Panc1 (cell line): ENCODE measurements at places on chromosomes 4 and X. TPM values are rescaled to one million over a fixed set of nuclear protein-coding genes. Genes with fewer than 3 reads are reported as not detected.

The GPR119 gene
- total RNA-seq, result not detected

The CCDC158 gene
- total RNA-seq, result 0.28 TPM

The VBP1 gene
- total RNA-seq, result 126 TPM

The F8A3 gene
- 0.54 TPM for total RNA-seq

DNA sequence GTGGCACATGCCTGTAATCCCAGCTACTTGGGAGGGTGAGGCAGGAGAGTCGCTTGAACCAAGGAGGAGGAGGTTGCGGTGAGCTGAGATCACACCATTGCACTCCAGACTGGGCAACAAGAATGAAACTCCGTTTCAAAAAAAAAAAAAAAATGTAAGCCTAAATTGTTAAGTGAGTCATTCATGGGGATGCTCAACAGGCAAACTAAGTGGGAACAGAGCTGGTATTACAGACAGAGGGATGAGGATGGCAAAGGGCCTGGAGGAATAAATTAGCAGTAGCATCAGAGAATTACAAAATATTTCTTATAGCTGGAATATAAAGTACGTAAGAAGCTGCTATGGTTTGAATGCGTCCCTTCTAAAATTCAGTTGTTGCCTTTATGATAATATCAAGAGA lies 43.4 kb upstream of the OGT start:
- DNase-seq, result no peak

The KCNIP4 gene
- not detected for total RNA-seq

DNA sequence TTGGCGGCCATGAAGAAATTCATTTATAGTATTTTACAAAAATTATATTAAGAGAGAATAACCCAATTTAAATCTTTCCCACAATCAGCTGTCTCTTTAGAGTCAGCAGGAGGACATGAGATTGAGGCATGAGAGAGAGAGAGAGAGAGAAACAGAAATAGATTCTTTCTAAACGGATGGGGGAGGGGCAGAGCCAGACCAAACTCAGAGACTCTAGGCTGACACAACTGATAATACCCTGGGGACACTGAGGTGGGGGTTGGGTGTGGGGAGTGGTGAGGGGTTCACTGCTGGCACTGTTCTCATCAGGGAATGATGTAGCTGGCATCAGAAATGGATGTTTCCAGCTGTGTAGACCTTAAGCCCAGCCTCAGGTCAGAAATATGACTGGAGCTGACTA lies 20.5 kb upstream of the HOPX start:
- no peak for DNase-seq

The CT45A2 gene
- not detected for total RNA-seq

- DNase-seq, result no peak
Observed at GRCh38 chr4:123606946-123607542, 210.4 kb downstream of the SPRY1 start.

The ARHGEF38 gene
- not detected for total RNA-seq

The TBX22 gene
- not detected for total RNA-seq

The NLRP2B gene
- not detected for total RNA-seq

- no peak for DNase-seq
Observed at GRCh38 chrX:82163701-82164100, 961.8 kb downstream of the SH3BGRL start.

- no peak for DNase-seq
Observed at GRCh38 chr4:113968473-113968872, 11.0 kb downstream of the ARSJ start.

GRCh38 chrX:139783030-139783429 lies 75.1 kb upstream of the MCF2 start:
- no peak for DNase-seq

GRCh38 chr4:125368671-125369081 lies 53.9 kb downstream of the FAT4 start:
- DNase-seq, result no peak

DNA sequence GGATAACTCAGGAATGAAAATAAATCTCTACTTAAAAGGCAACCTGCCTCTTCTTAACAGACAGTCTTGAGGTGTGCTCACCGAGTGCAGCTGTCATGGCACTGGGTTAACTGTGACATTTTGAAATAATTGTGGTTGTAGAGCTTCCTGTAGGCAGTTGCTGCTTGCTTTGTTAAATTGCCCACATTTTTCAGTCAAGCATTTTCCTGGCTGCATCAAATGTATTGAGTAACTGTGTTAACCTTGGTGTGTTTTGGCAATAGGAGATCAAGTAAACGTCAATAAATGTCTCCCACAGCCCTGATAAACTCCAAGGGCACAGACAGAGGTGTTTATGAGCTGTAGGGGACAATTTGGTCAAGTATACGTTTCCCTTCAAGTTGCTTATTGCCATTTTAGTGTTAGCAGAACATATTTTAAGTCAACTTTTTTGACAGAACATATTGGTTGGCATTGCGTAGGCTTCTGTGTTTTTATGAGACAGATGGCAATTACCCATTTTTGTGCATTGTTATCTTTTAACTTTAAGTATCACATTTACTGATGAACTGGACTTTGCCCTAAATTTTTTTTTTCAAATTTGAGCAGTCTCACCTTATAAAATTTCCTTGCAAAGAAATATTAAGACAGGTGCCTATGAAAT lies 527.4 kb downstream of the C4orf33 start:
- DNase-seq, result no peak

The GRID2 gene
- total RNA-seq, result 0.08 TPM

DNA sequence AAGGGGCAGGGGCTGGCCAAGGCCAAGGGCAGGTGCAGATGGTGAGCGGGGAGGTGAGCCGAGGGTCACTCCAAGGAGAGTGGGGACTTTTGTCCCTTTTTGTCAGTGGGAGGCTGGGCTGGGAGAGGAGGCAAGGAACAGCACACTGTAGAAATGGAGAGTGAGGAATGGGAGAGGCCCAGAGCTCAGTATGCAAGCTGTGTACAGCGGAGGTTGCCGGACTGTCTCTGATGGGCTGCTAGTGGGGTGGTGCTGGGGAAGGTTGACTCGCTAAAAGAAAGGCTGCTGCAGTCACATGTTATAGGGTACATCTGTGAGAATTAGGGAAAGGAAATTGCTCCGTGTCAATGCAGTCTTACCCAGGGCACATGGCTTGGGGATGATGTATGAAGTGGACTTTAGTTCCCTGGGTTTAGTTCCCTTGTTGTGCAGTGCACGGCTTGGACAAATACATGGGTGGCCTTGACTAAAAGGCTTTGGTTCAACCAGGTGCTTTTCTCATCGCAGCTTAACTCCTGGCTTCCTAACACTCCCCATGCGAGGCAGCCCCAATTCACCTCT lies 57.1 kb upstream of the STX18 start:
- DNase-seq, result no peak

The GC gene
- 0.31 TPM for total RNA-seq

DNA sequence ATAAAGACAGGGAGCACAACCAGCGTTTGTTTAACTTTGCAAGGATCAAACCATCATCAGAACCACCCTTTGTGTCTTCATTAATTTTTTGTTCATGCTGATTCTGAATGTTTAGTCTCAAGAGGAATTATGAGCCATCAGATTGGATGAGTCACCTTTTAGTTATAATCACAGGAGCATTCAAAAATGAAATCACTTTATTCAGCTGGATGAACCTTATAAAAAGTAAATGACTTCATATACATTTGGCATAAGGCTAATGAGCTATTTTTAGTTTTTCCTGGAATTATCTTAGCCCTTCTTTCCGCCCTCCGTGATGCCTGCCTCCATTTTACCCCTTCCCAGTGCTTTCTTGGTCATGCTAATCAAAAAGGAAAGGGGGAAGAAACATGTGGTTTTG lies 103.6 kb downstream of the SORBS2 start:
- DNase-seq, result no peak

DNA sequence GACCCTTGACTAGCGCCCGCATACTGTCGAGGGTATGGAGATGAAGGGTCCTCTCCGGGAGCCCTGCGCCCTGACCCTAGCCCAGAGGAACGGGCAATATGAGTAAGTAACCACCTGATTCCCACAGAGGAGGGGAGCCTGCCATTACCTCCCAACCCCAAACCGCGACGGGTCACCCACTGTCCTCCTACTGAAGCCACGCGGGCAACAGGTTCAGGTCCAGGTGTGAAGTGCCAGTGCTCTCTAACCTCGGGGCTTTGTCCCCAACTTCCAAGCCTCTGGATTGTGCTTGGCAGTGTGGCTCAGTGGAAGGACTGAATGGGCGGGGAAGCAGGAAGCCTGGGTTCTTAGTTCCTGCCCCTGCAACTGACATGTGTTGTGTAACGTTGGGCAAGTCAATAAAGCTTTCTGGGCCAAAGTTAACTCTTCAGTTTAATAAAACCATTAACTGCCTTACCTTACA lies 694 bp downstream of the OCRL start:
- DNase-seq, result no peak

The FAM184B gene
- total RNA-seq, result 0.03 TPM

The NSUN7 gene
- 1.1 TPM for total RNA-seq

GRCh38 chr4:99462875-99463464 lies 27.8 kb upstream of the ADH7 start:
- peak; percentile 25 for DNase-seq

DNA sequence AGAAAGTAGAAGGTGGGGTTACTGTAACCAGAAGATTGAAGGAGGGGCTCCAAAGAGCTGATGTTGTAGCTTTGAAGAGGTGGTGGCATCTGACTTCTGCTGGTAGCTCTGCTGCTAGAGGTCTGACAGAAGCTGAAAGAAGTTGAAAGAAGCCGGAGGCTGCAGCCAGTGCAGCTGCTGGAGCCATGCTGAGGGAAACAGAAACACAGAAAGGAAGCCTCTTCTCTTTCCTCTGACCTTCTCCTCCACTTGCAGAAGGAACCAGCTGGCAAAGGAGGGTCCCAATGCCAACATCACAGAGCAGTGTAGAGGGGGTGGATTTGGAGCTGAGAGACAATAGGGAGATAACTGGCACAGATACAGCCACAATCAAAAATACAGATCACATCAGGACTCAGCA lies 89.3 kb upstream of the HHIP start:
- DNase-seq, result no peak

DNA sequence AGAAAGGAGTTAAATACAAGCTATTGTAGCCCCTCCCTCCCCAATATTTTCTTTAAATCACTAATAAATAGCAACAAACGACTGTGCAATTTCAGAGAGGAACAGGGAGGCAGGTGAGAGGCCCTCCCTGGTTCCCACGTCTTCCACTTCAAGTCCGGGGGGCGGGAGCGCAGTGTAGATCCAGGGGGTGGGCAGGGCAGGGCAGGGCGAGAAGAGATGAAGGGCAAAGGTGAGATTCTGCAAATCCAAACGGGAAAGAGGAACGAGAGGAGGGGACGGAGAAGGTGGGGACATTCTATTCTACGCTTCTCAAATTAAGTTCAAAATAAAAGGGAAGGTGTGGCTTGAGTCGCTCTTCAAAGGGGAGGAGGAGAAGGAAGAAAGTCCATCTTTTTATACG lies 6.8 kb downstream of the NKX6-1 start:
- DNase-seq, result no peak

DNA sequence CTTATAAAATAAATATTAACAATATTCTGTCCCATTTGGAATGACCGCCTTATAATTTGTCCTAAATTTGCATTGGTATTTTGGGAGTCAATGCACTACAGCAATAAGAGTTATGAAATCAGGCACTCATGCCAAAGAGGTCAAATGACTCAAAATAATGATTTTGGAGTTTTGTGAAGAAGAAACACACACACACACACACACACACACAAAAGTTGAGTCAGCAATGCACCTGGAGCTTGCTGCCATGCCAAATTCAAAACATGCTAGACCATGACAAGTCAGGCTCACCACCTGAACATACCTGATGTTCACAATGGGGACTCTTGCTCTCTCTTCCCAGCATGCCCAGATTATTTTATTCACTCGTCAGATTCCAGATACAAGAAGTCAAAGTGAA lies 56.7 kb downstream of the PROM1 start:
- DNase-seq, result no peak

The DKK2 gene
- not detected for total RNA-seq

The MAGEE2 gene
- total RNA-seq, result not detected

GRCh38 chr4:2954358-2955185 lies 8.6 kb downstream of the NOP14 start:
- no peak for DNase-seq

The PRDX4 gene
- total RNA-seq, result 106 TPM

The KANTR gene
- 6.8 TPM for total RNA-seq

The SLC6A8 gene
- total RNA-seq, result 125 TPM

GRCh38 chr4:3246458-3247398 lies 2.2 kb upstream of the MSANTD1 start:
- DNase-seq, result no peak

- no peak for DNase-seq
Observed at GRCh38 chr4:99845708-99846469, 29.3 kb downstream of the DAPP1 start.

The CXorf66 gene
- not detected for total RNA-seq

DNA sequence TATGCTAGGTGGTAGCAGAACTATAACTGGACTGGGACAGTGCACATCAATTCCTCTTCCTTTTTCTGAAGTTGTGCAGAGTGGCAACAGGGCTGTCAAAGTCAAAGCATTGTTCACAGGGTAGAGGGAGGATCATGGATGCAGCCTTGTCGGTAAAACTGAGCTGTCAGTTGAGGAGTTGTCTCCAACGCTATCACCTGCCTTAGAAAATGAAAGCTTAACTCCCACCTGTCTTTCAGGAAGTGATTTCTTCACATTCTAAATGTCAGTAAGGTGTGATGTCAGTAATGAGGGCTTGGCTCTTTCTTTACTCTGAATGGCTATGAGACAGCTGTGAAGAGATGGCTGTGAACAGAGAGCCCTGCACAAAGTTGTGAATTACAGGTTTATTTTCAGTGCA lies 66.4 kb upstream of the BANK1 start:
- no peak for DNase-seq

The ASMT gene
- not detected for total RNA-seq

The DDIT4L gene
- total RNA-seq, result not detected

- no peak for DNase-seq
Observed at GRCh38 chr4:187141101-187141500, 417.4 kb upstream of the FAT1 start.

DNA sequence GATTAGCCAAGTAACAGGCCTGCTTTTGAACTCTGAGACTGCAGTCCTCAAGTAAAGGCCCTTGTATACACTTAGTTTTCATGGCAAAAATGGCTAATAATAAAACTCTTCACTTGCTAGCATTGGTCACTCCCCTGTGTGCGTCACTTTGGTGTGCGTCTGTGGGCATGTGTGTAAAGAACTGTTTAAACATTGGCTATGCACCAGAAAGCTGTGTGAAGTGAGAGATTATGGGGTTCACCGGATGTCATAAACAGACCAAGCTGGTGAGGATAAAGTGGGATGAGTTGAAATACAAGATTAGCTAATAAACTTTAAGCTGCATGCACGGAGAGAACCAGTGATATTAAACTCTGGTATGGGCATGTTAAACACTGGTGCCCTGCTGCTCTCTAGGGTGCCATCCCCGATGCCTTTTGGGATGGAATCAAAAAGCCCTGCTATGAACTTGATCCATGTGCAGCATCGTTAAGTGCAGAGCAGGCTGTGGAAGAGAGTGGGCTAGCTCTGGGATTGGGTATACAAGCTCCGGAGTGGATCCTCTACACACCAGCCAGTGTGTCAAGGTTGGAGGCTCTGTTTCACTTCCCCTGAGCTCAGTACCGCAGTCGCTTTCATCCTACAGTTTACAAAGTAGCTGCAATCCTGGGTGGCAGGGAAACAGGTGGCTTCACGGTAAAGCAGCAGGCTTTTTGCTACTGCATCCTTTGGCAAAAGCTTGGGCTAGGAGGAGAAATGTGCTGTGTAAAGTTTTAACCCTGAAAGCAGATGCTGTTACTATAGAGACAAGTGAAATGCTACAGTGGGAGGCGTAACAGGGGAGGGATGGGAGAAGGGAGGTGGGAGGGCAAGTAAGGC lies 108.3 kb upstream of the SLC4A4 start:
- DNase-seq, result no peak

GRCh38 chr4:153592064-153592463 lies 92.0 kb upstream of the TLR2 start:
- DNase-seq, result no peak

GRCh38 chr4:4521731-4522130 lies 20.1 kb downstream of the STX18 start:
- DNase-seq, result no peak

- DNase-seq, result no peak
Observed at GRCh38 chr4:122542411-122543236, 78.2 kb downstream of the IL21 start.
